ENCODE measurements at places on chromosomes 3 and 15.

- no peak for DNase-seq
Measured at GRCh38 chr3:121592856-121593702, at the start of gene FBXO40. Gene FBXO40 (plus strand): TSS chr3:121593379. CDS start chr3:121620576, 27,197 bp downstream.

GRCh38 chr3:162175878-162176277 lies 679.3 kb downstream of the OTOL1 start:
- DNase-seq = no peak

DNA sequence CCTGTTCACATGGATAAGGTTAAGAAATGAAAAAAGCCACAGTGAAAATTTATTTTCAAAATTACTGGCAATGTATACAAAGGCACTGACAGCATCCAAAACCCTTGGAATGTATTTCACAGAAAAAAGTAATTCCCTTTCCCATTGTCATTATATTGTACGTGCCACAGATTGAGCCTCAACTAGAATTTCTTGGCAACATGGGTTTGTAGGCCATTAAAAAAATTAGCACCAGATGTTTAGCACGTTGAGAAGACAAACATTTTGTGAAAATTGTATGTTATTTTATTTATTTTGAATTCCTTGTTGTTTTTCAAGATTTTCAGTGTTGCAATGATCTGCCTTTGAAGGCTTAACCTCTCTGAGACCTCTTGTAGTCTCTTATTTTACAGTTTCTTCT lies 76.3 kb upstream of the EPHB3 start:
- DNase-seq = no peak

DNA sequence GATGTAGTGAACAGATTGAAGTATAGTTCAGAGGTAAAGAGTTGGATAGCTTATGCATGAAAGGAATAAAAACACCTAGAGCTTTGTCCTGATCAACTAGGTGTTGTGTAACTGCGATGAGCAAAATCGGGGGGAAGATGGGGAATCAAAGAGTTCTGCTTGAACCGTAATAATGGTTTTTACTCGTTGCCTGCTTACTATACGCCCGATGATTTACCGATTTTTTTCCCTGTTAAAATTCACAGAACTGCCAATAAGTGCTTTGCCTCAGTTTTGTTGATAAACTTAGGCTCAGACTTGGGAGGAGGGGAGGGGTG lies 783 bp upstream of the DNAJB11 start:
- no peak for DNase-seq
